ENCODE measurements at places on chromosomes 4 and X. TPM values are rescaled to one million over a fixed set of nuclear protein-coding genes. Genes with fewer than 3 reads are reported as not detected.

LINC00632 gene
- 5.2 TPM for total RNA-seq

SOD3 gene
- total RNA-seq: 4.5 TPM

NHS gene
- total RNA-seq: 11.6 TPM

PPARGC1A gene
- 0.15 TPM for total RNA-seq

ABCB7 gene
- 25.7 TPM for total RNA-seq

MAGEA2 gene
- not detected for total RNA-seq

TAPT1 gene
- 4.2 TPM for total RNA-seq

ZXDA gene
- total RNA-seq: 2.2 TPM

SHROOM4 gene
- total RNA-seq: 0.59 TPM

ARAP2 gene
- 0.30 TPM for total RNA-seq

COPS4 gene
- total RNA-seq: 52.0 TPM

GPR82 gene
- total RNA-seq: not detected

ETNPPL gene
- not detected for total RNA-seq

TLR8 gene
- total RNA-seq: not detected

RHOH gene
- not detected for total RNA-seq

CTAG1A gene
- total RNA-seq: not detected

HSFX1 gene
- not detected for total RNA-seq

Measured in bronchus fibroblast of lung (primary cell).